ENCODE measurements at places on chromosomes 5 and 9. TPM values are rescaled to one million over a fixed set of nuclear protein-coding genes. Genes with fewer than 3 reads are reported as not detected.

DNA sequence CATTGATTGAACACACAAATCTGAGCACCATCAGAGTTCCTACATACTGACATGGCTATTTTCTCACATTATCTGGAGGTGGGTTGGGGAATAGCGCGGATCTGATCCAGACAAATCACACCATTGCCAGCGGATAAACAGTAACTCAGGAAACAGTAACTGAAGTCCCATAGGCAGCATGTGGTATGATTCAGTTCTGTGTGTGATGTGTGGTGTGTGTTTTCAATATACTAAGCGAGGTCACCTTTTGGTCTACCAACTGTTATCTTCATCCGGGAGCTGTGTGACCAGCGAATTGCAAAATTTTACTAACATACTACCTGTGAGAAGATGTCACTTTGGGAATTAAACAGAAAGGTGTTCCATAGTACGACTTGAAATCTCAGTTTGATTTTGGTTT lies 50.1 kb downstream of the PKD2L2 start:
- no peak for DNase-seq

DNA sequence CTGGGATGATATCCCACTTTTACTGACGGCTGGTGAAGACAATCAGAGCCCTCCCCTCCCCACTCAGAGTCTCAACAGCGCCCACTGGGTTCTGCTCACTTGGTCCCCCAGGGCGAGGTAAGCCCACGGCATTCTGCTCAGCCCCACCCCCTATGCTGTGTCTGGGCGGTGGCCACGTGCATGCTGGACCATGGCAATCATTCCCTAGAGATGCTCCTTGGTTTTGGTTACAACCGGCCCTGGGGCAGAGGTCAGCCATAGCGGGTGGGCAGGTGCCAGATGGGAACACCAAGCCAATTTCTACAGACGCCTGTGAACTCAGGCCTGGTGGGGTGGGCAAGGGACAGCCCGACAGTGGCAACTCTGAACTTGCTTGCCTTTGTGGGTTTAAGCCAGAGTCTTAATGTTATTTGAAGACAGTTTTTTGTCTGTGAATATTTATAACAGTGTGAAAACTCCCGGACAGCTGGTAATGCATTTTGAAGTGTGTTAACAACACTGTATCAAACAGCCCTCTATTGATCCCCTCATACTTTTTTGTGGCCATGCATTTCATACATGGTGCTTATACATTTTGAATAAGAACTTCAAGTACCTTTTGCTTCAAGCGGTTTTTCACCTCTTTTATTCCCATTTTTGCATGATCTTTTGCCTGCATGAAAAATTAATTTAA lies 94.2 kb downstream of the CRB2 start:
- DNase-seq = no peak

The AGGF1 gene
- total RNA-seq = 16.0 TPM

- DNase-seq = no peak
These were observed 131.8 kb upstream of the GABRP start for GRCh38 chr5:170651604-170652277.

The PTGR1 gene
- 44.6 TPM for total RNA-seq

DNA sequence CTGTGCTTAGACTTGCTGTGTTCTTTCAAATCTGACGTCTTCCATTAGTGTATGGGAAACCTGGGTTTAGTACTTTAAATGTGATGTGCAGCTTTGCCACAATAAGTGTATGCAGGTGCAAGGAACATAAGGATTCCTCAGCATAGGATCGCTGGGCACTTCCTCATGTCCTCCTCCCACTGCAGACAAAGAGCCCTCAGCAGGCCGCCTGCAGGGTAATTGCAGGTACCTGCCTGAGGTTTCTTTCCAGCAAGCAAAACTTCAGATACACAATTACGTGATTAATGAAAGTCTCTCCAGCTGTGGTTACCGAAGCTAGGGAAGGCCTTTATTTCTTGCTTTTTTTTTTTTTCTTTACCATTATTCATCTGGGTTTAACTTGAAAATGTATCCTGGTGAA lies 233.1 kb downstream of the RFK start:
- no peak for DNase-seq

The CRAT gene
- 85.4 TPM for total RNA-seq

DNA sequence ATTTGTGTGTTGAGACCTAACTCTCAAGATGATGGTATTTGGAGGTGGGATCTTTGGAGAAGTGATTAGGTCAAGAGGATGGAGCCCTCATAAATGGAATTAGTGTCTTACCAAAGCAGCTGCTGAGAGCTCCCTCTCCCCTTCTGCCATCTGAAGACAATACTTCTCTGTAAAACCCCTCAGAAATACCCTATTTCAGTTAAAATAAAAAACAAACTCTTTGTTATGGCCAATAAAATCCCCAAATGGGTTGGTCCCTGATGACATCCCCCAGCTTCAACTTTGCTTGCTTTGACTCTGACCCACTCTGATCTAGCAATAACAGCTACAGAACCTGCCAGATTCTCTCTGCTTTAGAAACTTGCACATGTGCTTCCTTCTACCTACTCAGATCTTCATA lies 100.9 kb downstream of the SNCAIP start:
- DNase-seq = no peak

The ANKRD20A1 gene
- 1.6 TPM for total RNA-seq

The ACOT12 gene
- total RNA-seq = not detected

The C9orf153 gene
- total RNA-seq = 0.22 TPM

The CTXN3 gene
- total RNA-seq = not detected

GRCh38 chr9:89455356-89455824 lies 42.5 kb downstream of the SEMA4D start:
- peak; percentile 42 for DNase-seq

The DNAH5 gene
- total RNA-seq = 0.27 TPM

- no peak for DNase-seq
These were observed 77.4 kb downstream of the ZNF618 start for GRCh38 chr9:113953531-113953930.

- no peak for DNase-seq
These were observed 42.8 kb downstream of the AMBP start for GRCh38 chr9:114035221-114035844.

GRCh38 chr9:77922591-77922990 lies 109.0 kb downstream of the GNAQ start:
- DNase-seq = no peak

The IL13 gene
- total RNA-seq = not detected

- DNase-seq = no peak
These were observed 141.4 kb downstream of the AOPEP start for GRCh38 chr9:94867842-94868312.

- DNase-seq = no peak
These were observed 27.2 kb upstream of the NOTCH1 start for GRCh38 chr9:136572828-136573625.

DNA sequence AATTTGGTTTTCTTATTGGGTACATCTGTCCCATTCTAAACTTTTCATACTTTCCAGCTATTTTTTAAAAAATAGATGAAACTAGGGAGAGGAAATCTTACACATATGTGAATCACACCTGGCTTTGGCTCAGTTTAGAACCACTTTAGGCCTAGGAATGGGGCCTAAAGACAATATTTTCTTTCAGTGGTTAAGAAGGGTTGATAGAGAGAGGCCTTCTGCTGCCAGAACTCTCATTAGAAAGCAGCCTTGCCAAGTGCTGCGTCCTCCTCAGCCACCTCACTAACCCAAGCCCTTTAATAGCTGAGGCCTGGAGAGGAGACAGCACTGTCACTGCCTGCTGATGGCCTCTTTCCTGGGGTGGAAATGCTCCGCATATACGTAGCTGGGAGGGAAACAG lies 167.5 kb downstream of the SAXO1 start:
- no peak for DNase-seq

DNA sequence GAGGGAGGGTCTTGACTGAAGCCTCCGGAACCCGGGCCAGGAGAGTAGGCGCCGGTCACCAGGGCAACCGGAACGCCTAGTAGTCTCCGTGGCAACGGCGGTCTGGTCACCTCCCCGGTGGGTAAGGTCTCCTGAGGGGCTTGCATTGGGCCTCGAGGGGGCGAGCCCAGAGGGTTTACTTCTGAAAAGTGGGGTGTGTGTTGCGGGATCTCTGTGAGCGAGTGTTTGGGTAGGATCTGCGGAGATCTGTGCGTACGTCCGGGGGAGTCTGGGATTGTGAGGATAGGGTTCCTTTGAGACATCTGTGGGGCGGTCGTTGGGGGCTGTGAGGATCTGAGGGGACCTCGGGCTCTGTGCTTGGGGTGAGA lies at the start of gene FAM221B:
FAM221B (minus strand) TSS at position 17 of the 368 bp plus-strand sequence. CDS start 2,571 bp downstream, outside the sequence.
- no peak for DNase-seq

- DNase-seq = no peak
These were observed 226.0 kb downstream of the SNX18 start for GRCh38 chr5:54743581-54743980.

The OLFM1 gene
- total RNA-seq = 11.9 TPM

DNA sequence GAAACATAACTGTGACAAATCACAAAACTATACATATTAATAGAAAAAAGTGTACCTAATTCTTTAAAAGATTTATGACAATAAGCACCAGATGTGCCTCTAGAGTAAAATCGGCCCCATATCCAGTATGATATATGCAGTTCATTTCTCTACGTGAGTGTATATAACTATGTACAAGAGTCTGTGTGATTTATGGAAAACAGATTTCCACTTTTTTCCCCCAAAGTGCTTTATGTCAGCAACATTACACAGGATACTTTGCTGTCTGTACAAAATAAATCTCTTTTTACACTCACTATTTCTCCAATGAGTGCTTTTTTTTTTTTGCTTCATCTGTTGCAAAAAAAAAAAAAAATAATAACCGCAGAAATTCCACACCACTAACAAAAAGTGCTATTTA lies 298.8 kb upstream of the RFX3 start:
- DNase-seq = no peak

DNA sequence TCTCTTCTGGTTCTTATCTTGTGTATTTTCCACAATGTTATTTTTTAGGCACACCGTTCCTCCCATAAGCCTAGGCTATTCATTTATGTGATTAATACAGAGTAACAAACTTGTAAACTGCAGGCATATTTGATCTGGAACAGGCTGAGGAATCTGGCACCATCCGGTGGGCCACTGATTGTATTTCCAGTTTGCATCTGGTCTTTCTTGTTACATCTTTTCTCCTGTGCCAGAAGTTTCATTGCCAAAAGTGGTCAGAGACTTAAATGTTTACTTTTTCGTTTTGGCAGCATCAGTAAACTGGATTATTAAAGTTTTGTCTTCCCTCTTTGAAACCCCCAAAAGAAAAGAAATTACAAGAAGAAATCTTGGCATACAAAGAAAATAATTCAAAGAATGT lies 17.9 kb upstream of the ZCCHC7 start:
- no peak for DNase-seq

- DNase-seq = no peak
These were observed 93.1 kb downstream of the MRPS27 start for GRCh38 chr5:72226950-72227349.

DNA sequence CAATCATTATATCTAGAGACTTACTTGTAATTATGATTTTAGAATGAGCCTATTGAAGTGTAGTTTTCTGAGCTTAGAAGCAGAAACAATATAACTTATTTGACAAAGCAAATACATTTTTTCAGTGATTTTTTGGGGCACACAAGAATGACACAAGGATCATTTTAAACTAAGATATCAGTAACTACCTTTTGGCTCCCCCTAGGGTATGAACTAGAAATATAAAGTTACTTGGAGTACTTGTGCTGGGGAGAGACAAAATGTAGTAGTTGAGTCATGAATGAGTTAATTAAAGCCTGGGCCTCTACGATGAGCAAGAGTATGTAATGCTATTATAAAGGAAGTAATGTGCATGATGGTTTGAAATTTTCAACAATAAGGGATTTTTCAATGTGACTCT lies 1244.1 kb upstream of the ACO1 start:
- DNase-seq = no peak

The PCDHGB5 gene
- 7.2 TPM for total RNA-seq

GRCh38 chr9:36584620-36585460 lies 12.1 kb downstream of the MELK start:
- no peak for DNase-seq

DNA sequence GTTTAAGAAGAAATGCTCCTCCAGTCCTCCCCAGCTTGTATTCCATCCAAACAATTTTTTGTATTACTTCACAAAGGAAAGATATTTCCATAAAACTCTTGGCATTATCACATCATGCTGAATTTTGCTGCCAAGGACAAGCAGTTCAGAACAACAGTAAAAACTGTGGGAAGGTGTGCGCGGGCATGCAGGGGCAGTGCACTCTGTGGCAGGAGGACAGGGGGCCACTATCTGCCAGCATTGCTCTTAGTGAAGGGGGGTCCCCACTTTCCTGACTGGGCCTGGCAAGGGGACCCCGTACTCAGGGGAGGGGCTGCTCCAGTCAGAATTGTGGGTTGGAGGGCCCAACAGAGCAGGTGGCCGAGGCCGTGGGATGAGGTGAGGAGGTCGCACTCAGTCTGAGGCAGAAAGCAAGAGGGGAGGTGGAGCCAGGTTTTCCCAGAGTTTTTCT lies 32.8 kb downstream of the ANGPTL2 start:
- DNase-seq = no peak

The AQP7 gene
- total RNA-seq = 155 TPM

The IPPK gene
- 7.9 TPM for total RNA-seq

GRCh38 chr5:74994826-74995225 lies 57.5 kb downstream of the GCNT4 start:
- DNase-seq = no peak

- no peak for DNase-seq
These were observed 177.6 kb upstream of the SMARCA2 start for GRCh38 chr9:1837453-1838084.

- no peak for DNase-seq
These were observed 2.5 kb downstream of the NHP2 start for GRCh38 chr5:178150977-178151734.

DNA sequence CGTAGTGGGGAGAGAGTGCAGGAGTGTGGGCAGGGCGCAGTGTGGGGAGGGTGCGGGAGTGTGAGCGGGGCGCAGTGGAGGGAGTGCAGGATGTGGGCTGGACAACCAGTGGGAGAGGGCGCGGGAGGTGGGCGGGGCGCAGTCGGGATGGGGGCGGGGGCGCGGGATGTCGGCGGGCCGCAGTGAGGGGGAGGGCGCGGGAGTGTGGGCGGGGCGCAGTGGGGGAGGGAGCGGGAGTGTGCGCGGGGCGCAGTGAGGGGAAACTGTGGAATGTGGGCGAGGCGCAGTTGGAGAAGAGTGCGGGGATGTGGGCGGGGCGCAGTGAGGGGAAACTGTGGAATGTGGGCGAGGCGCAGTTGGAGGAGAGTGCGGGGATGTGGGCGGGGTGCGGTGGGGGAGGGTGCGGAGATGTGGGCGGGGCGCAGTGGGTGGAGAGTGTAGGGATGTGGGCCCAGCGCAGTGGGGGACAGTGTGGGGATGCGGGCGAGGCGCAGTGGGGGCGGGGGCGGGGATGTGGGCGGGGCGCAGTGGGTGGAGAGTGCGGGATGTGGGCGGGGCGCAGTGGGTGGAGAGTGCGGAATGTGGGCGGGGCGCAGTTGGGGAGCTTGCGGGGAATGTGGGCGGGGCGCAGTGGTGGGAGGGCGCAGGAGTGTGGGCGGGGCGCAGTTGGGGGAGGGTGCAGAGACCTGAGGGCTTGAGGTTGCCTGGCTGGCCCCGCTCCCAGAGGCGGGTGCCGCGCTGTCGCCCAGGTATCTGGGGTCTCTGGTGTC lies at the start of gene NXNL2:
NXNL2 (plus strand) TSS at position 723 of the 770 bp plus-strand sequence. CDS start 257 bp downstream, outside the sequence.
- DNase-seq = peak; percentile 80

DNA sequence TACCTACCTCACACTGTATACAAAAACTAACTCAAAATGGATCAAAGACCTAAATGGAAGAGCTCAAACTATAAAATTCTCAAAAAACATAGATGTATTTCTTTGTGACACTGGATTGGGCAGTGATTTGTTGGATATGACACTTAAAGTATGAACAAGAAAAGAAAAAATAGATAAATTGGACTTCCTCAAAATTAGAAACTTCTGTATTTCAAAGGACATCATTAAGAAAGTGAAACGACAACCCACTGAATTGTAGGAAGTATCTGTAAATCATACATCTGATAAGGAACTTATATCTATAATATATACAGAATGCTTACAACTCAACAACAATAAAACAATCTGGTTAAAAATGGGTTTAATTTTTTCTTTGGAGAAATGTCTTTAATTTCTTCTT lies 96.7 kb downstream of the NRG2 start:
- no peak for DNase-seq

All from Right ventricle myocardium superior (tissue), 1 donor.